HT-29 (cell line): ENCODE measurements at places on chromosomes 6 and 20. TPM values are rescaled to one million over a fixed set of nuclear protein-coding genes. Genes with fewer than 3 reads are reported as not detected.
A peak's percentile ranks its signal among the peaks of the same experiment; 100 is the strongest.

The DLL1 gene
- 2.2 and 2.6 TPM in 2 replicates for total RNA-seq

DNA sequence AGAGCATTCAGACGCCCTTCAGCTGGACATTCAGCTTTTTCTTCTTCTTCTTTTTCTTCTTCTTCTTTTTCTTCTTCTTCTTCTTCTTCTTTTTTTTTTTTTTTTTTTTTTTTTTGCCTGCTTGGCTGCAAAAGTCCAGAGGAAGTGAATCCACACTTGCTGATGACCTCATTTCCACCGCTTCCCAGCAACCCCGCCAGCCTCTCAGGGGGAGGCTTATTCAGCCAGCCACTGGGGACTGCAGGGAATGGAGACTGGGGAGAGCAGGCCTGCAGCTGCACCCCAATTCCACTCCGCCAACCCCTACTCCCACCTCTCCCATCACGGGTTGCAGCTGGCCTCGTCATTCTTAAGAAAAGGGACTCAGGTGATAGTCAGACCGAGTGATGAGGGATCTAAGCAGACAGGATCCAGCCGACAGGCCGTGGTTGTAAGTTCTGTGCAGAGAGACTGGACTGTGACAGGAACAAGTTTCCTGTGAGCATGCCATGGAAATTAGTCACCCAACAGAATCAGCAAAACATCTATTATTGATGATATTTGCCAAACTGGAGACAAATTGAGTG is 59.0 kb upstream of the QKI start:
- DNase-seq: no peak

The FOXA2 gene
- total RNA-seq: 9.1 and 9.4 TPM in 2 replicates

The MMP24 gene
- 5.7 and 6.3 TPM in 2 replicates for total RNA-seq

The SOBP gene
- total RNA-seq: 0.08 and 0.13 TPM in 2 replicates

GRCh38 chr6:16765235-16765634 is 4.0 kb upstream of the ATXN1 start:
- no peak for DNase-seq

DNA sequence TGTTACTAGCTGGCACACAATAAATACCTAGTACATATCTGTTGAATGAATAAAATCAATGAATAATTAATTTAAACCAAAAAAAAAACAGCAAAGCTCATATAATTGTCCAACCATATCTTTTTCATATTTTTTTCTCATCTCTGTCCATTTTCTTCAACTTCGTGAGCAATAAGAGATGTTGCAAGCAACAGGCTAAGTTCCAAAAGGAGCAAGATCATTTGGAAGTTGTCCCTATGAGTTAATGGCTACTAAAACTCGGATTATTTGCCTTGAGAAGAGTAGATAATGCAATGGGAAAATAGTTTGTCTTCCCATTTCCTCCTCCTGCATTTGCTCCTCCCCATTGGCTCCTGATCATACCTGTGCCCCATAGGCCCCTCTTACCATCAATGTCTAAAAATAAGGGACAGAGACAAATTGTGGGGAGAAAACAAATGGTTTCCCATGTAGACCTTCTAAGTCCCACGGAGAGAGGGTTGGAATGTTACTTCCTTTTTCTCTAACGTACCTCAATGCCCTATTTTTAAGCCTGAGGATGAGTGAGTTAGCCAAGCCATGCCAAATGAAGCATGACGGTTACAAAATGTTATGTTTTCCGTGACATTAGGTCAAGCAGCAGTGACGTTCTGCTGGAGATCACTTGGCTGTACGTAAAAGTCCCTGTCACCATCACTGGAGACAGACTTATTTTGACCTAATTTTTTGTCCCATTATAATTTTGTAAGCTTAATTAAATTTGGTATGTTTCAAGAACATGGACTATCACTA is 217.3 kb upstream of the PREP start:
- DNase-seq: no peak

GRCh38 chr6:19059102-19059501 is 672.0 kb downstream of the RNF144B start:
- DNase-seq: no peak

DNA sequence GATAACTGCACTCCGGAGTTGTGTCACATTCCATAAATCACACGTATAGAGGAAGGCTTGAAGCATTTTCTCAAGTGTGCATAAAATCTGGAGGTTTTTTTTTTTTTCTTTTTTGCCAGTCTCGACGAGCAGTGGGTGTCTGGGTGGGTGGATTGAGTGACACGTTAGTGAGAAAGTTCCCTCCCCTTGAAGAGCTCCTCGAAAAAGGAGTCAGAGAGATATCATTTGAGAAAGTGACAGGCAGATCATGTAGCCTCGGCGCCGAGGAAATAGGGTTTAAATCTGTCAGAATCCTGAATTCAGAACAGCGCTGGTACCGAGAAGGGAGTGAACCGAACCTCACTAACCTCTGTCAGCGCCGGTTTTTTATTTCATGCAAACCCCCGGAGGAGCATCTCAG is 269.5 kb upstream of the ARID1B start:
- DNase-seq: no peak

DNA sequence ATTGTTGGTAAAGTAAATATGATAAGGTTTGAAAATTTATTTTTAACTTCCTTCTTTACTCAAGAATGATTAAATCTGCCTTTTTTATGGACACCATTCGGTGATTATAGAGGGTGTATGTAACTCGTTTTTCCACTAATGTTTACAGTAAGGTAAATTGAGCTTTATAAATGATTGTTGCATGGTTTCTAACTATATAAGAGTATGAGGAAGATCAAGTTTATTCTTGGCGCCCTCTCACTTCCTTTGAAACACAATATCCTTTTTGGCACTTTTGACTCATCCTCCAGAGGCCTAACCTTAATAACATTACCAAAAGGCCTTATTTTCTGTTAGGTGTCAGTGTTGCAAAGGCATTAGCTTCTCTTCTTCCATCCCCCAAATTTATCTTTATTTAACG is 41.8 kb upstream of the MTRF1L start:
- DNase-seq: no peak

The DYNLT2 gene
- 1.7 and 3.2 TPM in 2 replicates for total RNA-seq

The TTI1 gene
- total RNA-seq: 24.6 and 27.6 TPM in 2 replicates

DNA sequence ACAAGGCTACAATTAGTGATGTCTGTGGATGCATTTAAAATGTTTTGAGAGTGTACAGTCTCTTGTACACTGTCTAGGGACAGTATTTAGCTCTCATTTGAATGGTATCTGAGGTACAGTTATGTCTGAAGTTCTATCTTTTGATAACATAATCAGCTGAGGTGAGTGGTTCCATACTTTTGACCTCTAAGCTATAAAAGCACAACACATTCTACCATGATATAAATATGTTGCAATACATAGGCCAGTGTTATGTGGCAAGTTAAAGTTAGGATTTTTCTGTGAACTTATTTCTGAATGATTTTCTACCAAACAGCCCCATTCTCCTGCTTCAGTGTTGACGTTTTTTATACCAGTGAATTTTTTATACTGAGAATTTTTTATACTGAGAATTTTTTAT is 77.6 kb downstream of the AKAP7 start:
- no peak for DNase-seq

- no peak for DNase-seq
These were observed 151.9 kb downstream of the CD83 start for GRCh38 chr6:14269436-14269835.

DNA sequence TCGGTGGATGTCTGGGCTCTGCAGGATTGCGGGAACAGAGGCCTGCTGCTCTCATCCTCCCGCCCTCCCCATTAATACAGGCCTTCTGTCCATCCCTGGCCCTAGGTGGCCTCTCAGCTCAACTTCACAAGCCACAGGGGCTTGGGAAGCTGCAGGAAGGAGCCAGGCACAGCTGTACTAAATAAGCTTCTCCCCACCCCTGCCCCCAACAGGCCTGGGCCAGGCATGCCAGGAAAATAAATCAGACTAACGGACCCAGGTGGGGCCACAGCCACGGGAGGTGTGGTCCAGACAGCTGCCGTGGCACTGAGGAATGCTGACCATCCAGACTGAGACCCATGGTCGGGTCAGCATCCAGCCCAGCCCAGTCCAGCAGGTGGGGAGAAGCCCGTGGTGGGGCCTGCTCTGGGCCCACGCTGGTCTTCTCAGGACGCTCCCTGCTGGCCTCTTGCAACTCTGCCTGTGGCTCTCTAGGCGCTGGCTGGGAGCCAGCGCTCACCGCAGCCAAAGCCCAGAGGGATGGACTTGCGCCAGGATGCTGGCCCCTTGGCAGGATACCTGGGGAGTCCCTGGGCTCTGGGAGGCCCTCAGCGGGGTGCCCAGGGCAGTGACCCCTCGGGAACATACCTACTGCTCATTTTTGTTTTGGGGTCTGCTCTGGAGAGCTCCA is 8.6 kb upstream of the YTHDF1 start:
- DNase-seq: peak; percentile 93
